ENCODE measurements at places on chromosomes 6 and 20.

GRCh38 chr20:33209789-33210188 lies 7.4 kb upstream of the BPIFA3 start:
- DNase-seq = no peak

DNA sequence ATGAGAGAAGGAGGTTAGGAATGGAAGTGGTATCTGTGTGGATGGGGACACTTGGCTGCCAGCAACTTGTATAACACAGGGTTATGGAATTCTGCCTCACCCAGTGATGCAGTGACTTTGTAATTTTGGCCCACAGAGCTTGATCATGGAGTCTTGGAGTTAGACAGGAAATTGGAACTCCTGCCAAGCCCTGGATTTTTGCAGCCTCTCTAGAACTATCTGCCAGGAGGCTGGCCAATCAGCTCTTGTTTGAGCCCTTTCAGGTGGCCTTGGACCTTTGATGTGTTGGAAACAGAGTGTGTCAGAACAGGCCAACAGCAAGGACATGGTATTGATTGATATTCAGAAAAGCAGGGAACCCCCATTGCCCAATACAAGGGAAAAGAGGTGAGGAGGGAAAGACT lies 157.7 kb upstream of the GGTLC1 start:
- no peak for DNase-seq

- DNase-seq = no peak
Measured at GRCh38 chr6:160462551-160463109, 114.5 kb downstream of the SLC22A3 start.

DNA sequence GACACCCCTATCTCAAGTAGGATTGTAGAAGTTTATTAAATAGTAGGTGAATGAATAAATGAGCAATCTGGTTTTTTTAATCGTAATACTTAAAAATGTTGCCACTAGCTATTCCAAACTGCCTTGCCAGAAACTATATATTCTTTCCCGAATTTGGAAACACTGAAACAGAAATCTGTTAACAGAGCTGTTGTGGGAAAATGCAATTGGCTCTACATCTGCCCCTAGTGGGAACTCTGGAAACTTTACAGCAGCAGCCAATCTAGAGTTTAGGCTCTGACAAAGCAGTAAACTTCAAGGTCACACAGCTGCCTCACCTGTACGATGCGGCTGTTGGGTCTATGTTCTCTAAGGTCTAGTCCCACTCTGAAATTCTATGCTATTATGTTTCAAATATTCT lies 41.7 kb downstream of the SYNE1 start:
- no peak for DNase-seq

GRCh38 chr6:170360476-170360875 lies 53.9 kb downstream of the FAM120B start:
- DNase-seq = no peak

DNA sequence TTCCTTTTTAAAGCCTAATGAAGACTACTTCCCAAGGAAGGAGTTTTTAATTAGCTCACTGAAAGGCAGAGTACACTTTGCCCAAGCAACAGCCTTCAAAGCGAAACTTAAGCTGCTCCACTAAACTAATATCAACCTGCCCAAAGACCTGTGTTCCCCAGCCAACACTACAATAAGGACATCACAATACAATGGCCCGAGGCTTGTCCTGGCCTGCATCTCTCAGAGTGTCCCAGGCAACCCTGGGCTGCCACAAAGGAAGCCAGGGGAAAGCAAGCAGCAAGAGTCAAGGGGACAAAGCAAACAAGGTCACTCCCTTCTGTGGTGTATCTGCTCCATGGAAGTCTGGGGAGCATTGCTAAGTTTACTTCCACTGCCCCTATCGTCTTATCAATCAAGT lies 52.3 kb downstream of the PIGU start:
- DNase-seq = no peak

- DNase-seq = no peak
Measured at GRCh38 chr20:61253640-61254511, 1.8 kb downstream of the CDH4 start.

DNA sequence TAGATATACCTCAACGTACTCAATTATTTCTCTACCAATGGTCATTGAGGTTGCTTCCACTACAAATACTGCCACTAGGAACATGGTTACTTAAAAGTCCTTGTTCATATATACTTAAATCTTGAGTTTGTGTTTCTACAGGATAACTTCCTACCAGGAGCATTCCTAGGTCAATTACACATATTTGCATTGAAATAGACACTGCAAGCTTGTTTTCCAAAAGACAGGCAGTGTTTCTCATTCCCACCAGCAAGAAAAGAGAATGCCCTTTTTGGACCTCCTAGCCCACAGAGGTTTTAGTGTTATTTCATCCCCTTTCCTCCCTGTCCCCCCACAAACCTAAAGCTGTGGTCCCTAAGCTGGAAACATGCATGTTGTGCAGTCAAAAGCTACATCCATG lies 177.3 kb downstream of the ID4 start:
- no peak for DNase-seq

DNA sequence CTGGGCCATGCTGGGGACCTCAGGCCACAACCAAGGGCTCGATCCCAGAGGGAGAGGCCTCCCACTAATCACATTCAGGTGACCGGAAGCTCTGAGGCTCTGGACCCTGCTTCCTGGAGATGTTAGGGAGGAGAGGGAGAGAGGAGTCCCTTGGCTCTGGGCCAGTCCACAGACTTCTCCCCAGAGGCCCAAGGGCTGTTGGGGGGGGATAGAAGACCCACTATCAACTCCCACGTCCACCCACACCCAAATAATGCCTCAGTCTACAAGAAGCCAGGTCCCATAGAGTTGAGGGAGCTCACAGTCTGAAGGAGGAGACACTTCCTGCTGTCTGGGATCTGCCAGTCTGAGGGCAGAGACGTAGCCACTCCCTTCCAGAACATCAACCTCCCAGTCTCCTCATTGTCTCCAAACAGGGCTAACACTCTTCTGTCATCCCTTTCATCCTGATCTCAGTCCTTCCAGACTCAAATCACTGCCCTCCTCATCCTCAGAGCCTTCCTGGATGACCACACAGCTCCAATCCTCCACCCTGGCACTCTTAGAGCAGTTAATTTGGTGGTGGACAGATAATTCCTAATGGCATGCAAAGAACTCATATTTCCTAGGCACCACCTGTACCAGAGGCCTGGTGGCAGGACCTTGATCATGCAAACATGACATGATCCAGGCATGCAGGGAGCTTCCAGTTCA lies 69.9 kb downstream of the MRPL14 start:
- no peak for DNase-seq

DNA sequence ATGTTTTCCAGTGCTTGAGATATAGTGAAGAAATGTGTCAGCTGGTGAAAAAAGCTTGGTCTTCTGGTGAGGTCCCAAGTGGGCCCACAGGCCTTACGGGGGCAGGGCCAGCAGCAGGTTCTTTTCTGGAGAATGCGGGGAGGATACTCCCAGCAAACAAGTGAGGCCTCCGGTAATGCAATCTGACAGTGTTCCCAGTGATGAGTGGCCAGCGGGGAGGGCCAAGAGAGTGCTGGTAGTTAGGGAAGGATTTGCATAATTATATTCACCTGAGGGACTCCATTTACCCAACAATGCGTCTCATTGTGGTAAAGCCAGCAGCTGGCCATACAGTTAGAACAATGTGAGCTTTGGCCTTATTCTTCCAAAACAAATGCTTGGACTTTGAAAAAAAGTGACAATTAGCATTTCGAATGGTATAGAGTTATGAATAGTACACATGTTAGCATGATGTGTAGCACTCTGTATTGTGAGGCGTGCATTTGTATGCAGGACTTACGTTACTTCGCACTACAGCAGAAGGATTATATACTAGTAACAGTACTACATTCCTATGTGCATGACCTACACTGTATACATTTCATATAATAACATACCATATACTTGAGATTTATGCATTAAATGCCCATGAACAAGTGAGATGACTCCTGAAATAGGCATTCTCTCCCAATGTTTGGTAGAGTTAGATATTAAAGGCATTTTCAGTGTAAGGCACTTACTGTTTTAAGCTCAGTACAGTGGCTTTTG lies 69.8 kb downstream of the MYB start:
- DNase-seq = peak; percentile 24

- no peak for DNase-seq
Measured at GRCh38 chr20:1373614-1374013, 19.2 kb downstream of the FKBP1A start.

DNA sequence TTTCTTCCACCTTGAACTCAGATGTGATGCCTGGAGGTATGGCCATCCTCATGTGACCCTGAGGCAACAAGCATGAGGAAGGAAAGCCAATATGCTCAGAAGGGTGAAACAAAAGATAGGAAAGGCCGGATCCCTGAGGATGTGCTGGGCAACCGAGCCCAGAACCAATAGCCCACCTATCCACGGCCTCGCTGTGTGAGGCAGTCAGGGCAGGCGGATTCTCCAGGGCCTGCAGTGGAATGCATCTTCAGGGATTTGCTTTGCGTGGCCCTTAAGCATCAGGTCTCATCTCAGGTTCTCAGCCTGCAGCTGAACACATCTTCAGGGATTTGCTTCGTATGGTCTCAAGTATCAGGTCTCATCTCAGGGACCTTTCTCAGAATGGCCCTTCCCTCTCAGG lies 139.8 kb downstream of the ANKRD60 start:
- no peak for DNase-seq

DNA sequence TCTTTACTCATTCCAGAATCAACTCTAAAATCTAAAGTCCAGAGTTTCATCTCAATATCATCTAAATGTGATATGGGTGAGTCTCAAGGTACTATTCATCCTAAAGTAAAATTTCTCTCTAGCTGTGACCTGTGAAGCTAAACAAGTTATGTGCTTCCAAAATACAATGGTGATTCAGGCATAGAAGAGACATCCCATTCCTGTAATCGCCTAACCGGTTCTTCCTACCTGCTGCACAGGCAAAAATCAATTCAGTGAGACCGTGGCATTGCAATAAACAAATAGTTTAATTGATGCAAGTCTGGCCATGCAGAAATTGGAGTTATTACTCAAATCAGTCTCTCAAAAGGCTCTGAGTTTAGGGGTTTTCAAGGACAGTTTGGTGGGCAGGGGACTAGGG lies 232.8 kb downstream of the UBE3D start:
- DNase-seq = no peak
